Activated T-helper 1 cell treated with anti-CD3 and anti-CD28 coated beads, Interleukin-2, amount 50 U/mL, for 16 hours (primary cell): ENCODE measurements at places on chromosomes 11 and 22.

DNA sequence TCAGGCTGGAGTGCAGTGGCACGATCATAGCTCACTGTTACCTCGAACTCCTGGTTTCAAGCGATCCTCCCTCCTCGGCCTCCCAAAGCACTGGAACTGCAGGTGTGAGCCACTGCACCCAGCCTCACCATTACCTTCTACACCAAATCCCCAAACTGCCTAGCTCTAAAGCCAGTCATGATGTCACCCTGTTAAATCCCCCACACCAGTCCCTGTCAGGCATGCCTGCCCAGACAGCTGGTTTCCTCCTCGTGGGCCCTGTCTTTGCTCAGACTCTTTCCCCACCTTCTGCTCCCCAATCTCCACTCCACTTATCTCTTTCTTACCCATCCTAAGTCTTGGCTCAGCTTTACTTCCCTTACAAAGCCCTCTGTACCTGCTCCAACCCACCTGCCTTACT lies 12.5 kb upstream of the EXPH5 start:
- DNase-seq: no peak

GRCh38 chr11:114265122-114265878 lies 30.9 kb upstream of the NNMT start:
- DNase-seq: no peak

- no peak for DNase-seq
Observed at GRCh38 chr11:66294626-66295620, 3.2 kb downstream of the TMEM151A start.

DNA sequence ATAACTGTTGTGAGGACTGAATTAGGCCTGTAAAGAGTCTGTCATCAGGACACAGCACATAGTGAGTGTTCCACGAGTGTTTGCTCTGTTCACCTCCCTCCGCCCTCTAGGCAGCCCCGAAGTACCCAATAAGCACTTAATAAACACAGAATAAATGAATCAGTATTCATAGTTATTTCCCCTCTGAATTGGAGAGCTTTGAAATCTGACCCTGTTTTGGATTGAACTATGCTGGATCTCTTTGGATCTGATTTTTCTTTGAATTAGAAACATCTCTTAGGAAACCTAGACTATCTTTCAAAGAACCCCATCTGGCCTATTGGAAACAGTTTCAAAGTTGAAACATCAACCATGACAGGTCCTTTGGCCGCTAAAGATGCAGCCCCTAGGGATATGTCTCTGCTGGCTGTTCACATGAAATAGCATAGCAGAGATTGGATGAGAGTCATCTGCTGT lies 615.5 kb downstream of the NTM start:
- DNase-seq: no peak

DNA sequence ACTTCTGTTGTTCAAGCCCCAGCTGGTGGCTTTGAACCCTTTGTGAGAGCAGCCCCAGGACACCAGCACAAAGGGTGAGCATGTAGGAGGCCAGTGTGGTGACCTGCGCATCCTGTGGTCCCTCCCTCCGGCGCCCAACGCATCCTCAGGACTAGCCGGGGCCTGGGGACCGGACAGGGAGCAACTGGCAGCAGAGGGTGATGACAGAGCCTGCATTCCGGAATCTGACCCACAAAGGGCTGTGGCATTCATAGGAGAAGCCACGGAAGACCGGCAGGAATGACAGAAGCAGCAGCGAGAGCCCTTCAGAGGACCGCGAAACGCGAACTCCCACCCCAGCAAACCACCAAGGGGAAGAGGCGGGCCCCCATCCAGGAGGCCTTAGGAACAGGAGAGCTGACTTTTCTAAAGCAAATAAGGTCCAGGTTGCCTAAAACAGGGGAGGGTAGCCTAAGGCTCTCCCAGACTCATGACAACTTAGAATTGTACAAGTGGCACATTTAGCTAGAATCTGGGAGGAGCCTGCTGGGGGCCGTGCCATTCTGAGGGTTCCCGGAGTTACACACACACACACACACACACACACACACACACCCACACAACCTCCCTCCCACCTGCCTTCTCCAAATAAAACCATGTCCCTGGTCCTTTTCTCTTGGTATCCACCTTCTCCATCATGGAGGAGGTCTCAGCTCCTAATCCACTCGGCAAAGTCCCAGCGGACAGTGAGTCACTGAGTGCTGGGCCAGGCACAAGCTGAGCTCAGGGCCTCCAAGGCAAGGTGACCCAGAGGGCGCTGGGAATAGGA lies 232.7 kb downstream of the CTTN start:
- no peak for DNase-seq

- no peak for DNase-seq
Observed at GRCh38 chr11:117794135-117794534, 2.9 kb downstream of the DSCAML1 start.

DNA sequence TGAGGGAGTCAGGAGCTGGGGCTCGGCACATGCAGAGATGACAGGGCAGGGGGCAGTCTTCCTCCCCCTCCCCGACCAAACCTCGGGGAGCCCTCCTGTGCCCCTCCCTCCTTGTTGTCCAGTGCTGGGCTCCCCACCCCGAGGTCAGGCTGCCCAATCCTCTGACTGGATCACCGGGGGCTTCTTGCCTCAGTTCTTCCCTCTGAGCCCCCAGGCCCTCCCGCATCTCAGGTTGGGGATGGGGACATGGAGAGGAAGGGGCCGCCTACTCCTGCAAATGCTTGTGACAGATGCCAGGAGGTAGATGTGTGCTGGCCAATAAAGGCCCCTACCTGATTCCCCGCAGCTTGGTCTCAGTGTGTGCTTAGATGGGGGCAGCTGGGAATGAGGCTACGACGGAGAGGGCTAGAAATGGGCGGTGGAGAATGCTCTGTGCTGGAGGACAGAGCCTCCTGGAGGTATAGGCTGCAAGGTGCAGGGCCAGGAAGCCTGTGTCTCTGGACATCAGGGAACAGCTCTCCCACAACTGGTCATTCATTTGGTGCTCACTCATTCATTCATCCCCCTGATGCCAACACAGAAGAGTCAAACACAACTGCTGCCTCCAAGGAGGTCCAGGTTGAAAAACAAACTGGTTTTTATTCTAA lies 8.4 kb downstream of the RHBDD3 start:
- DNase-seq: no peak

- DNase-seq: no peak
Observed at GRCh38 chr11:107757661-107758060, 45.8 kb upstream of the SLN start.

GRCh38 chr11:70933981-70934583 lies 318.3 kb downstream of the SHANK2 start:
- DNase-seq: no peak

GRCh38 chr11:19880088-19880345 lies 167.4 kb downstream of the NAV2 start:
- DNase-seq: no peak

- DNase-seq: no peak
Observed at GRCh38 chr11:85809863-85810262, 1.1 kb downstream of the SYTL2 start.

GRCh38 chr11:132976115-132976514 lies 556.2 kb downstream of the OPCML start:
- DNase-seq: no peak

DNA sequence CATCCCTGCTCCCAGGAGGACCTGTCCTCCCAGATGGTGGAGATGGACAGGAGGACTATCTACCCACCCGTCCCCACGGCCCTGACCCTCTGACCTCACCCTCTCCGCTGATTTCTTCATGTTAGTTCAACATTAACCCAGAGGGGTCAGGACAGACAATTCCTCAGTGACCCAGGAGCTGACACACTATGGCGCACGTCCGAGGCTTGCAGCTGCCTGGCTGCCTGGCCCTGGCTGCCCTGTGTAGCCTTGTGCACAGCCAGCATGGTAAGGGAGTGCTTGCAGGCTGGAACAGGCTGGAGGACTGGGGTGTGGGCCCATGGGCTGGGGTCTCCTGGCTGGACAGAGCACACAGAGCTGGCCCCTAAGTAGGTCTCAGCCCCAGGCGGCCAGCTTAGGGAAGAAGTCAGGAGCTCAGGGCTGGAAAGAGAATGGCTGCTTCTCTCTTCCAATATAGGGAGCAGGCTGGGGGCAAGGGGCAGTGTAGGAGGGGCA lies at the start of gene F2:
Gene F2 (plus strand): TSS at position 166 of the 495 bp plus-strand sequence. CDS start 23 bp downstream, at position 189.
- DNase-seq: no peak

DNA sequence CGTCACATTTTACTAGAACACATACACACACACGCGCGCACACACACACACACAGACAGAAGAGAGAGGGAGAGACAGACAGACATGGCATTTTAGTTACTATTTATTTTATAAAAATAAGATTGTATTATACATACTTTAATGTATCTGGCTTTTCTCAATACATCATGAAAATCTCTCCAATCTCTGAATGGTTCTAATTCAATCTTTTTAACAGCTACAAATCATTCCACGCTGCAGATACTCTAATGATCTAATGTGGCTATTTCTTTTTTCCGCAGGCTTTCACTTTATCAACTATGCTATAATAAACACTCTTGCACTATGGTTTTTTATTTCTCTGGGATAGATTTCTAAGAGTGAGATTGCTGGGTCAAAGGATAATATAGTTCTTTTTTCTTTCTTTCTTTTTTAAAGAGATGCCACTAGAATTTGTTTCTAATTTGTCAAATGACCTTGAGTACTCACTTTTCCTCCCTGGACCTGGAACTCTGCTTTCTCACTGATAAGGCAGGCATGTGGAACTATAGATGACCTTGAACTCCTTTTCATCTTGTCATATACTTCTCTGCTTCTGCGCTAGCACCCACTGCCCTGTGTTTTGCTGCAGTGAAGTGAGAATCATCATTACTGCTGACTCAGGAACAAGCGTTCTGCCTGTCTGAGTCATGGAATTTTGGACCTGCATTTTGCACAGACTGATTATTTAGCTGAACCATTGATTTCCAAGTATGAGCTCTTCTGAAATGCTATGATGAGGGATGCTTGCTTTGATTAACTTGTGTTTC lies 4.9 kb upstream of the SLC6A5 start:
- DNase-seq: no peak

- DNase-seq: no peak
Observed at GRCh38 chr22:31906086-31906485, 38.2 kb upstream of the YWHAH start.

- no peak for DNase-seq
Observed at GRCh38 chr11:17163736-17164135, 44.0 kb downstream of the PIK3C2A start.

DNA sequence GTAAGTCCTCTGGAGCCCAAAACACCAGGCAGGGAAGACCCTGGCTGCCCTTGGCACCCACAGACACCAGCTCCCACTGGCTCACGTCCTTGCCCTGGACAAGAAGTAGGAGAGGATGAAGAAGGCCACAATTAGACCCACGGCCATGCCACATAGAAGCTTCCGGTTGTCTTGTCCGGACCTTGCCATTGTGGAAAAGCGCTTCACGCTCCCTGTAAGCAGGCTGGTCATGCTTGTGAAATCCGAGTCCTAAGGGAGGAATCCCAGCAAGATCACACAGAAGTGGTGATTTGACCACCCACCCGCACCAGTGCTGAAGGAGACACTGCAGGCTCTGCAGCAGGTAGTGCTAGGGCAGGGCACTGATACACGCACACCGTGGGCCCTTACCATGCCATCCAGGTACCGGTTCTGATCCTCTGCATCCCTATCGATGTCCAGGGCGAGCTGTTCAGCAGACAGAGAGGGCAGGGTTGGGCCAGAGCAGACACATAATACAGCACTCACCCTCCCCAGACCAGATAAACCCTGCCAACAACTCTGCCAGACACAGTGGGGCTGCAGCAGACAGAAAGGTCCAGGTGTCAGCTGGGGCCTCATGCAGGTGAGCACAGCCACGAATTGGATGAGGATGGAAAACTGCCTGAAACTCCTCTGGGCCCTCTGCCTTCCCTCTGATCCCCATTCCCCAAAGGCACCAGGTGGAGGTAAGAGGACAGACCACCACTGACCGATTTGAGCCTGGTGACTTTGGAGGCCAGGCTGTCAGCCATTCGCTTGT lies 1.8 kb downstream of the BET1L start:
- no peak for DNase-seq

GRCh38 chr11:132640952-132641351 lies 891.3 kb downstream of the OPCML start:
- DNase-seq: no peak

DNA sequence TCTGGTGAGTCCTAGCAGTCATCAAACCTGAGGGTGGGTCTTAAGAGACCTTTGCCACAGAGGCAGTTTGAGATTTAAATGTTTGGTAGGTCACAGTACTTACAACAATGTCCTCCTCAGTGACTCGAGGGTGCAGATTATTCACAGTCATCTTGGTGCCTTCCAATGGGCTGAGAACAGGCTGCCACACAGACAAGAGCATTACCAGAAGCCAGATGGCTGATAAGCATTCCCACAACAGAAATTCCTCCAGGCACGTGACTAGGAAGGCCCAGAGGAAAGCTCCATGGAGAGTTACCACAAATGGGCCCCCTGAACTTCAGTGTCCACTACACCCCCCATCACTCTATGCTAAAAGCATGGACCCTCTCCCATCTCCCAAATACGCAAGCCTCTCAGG lies 19.2 kb downstream of the POLDIP3 start:
- DNase-seq: no peak

DNA sequence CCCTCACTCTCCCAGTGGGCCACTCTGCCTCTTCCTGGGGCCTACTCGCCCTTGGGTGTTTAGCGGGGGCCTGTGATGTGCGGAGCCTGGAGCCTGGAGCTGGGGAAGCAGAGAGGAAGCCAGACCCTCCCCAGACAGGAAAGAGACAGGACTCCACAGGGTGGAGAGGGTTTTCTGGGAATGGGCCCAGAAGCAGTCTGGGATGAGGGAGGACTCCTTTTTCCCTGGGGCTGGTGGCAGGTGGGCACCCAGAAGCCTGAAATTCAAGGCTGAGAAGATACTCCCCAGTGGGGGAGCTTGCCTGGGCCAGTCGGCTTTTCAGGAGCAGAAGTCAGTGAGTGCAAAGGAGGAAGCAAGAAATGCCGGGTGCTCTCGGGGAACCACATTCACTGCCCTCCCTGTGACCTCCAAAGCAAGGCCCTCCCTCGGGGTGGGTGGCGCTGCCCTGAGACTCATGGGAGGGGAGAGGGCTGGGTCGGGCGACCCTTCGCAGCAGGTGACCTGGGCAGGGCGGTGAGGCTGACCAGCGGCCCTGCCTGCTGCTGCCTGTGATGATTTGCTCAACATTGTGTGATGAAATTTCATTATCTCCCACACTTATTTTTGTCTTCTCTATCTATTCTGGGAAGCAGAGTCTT lies 1377.4 kb downstream of the BRD1 start:
- no peak for DNase-seq

DNA sequence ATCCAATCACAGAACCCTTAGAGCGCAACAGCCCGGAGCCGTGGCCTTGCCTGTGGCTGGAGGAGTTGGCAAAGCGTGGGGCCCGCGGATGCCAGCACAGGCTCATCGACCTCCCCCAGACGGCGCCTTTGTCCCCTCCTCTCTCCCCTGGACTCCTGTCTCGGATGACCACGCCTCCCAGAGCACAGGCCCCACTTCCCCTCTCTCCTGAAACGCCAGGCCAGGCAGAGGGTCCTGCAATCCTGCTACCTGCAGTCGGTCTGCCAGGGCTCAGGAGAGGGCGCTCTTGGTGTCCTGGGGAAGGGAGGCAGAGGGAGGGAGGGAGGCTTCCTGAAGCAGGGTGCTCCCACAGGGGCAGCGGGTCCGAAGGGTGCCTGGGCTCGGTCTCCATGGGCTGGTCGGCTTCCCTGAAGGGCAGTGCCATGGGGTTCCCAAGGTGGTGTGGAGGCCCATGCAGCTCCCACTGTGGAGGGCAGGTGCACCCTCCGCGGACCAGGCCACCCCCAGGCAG lies 16.6 kb upstream of the TTLL12 start:
- DNase-seq: no peak
